ENCODE measurements at places on chromosomes 13 and 19. TPM values are rescaled to one million over a fixed set of nuclear protein-coding genes. Genes with fewer than 3 reads are reported as not detected.

CLEC17A gene
- not detected for total RNA-seq

CLDN10 gene
- not detected for total RNA-seq

ATP4A gene
- total RNA-seq = not detected

ZBTB32 gene
- 96.2 TPM for total RNA-seq

DNA sequence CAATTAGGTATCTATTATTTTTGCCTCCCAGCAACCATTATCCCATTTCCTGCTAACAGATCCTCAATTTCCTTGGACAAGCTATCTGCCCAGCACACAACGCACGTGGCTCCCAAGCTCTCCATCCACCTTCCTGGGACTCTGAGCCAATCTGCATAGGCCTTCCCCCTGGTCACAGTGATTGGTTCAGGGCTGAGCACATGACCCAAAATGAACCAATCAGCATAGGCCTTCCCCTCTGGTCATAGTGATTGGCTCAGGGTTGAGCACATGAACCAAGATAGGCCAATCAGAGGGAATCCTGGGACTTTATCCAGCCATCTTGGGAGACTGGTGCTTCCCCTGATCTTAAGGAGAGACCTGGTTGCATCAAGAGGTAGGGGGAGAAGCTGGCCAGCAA is 5.8 kb downstream of the CPAMD8 start:
- DNase-seq = no peak

GRCh38 chr19:14545716-14546082 is 16.3 kb downstream of the TECR start:
- DNase-seq = no peak

DNA sequence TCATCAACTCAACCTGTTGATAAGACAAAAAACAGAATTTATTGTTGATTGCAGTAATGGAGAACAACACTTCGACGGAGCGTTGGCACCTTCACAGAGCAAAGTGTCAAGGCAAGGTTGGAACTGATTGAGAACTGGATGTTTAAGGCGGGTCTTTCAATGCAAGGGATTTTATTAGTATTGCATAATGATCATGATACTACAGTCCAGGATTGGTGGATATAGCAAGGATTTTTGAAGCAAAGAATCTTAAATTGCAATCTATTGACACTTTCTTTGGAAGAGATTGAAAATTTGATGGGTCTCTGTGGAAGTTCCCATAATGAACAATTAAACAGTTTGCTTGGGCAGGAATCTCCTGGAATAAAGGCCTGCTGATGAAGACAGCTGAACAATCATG is 632 bp upstream of the ZNF235 start:
- DNase-seq = no peak

DNA sequence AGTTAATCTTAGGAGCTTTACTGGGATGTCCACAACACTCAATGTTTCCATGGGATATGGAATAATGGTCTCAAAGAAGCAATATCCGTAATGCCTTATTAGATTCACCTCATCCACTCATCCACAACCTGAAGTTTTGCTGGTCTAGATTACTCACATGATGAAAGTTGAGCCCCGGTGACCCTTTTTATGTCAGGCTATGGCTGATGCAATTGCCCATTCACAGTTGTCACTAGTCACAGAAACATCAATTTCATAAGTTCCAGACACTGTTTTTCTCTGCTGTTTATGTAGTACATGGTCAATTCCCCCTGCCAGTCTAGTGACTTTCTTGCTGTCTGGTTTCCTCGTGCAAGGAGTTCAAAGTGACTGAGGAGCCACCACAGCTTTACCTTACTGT is 491.2 kb upstream of the ATXN8OS start:
- no peak for DNase-seq

DNA sequence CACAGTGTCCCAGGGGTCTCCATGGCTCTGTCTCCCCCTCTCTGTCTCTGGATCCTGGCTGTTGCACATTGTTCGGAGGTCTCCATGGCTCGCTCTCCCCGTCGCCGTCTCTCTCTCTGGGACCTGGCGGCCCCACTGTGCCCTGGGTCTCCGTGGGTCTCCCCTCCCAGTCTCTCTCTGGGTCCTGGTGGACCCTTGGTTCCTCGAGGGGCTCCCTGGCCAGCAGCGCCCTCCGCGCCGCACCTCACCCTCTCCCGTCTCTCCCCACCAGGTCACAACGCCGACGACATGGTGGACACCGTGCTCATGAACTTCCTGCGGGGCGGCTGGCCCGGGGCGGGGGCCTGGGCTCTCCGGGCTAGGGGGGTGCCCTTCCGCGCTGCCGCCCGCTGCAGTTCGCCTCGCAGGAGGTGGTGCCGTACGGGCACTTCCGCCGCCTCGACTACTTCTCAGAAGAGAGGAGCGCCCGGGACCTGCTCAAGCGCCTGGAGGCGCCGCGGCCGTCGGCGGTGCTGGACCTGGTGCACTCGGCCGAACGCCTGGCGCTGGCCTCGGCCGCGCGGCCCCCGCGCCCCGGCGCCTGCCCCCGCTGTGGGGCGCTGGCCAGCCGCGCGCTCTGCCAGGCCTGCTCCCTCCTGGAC is 29.1 kb downstream of the SIGLEC5 start:
- no peak for DNase-seq

DNA sequence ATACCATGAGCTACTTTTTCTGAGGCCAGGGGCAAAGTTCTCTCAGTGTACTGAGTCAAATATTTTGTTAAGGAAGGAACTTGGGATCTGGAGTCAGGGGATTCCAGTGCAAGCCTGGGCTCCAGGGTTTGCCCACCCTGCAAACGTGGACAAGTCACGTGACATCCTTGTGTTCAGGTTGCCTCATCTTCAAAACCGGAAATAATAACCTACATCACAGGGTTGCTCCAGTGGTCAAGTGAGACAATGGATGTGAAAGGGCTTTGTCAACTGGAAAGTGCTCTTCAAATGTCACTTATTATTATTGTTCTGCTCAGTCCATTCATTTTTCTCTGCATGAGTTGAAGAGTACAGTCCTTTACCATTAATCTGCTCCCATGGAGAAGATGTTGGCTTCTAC is 414.9 kb downstream of the COG6 start:
- DNase-seq = no peak

DNA sequence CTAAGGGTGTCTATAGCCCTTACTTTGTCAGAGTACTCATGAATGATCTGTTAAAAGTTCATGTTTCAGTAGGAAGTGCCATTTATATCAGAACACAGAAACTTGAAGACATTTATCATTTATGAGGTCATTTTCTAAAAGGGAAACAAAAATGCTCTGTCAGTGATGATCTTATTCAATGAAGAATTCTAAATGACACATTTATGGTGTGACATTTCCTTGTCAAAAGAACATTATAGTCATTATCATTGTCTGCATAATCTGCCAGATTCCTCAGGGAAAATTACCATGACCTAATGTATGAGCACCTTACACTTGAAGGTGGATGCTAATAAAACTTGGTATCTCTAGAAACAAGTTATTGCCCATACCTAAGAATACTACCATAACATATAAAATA is 853.8 kb upstream of the SLITRK6 start:
- no peak for DNase-seq

DNA sequence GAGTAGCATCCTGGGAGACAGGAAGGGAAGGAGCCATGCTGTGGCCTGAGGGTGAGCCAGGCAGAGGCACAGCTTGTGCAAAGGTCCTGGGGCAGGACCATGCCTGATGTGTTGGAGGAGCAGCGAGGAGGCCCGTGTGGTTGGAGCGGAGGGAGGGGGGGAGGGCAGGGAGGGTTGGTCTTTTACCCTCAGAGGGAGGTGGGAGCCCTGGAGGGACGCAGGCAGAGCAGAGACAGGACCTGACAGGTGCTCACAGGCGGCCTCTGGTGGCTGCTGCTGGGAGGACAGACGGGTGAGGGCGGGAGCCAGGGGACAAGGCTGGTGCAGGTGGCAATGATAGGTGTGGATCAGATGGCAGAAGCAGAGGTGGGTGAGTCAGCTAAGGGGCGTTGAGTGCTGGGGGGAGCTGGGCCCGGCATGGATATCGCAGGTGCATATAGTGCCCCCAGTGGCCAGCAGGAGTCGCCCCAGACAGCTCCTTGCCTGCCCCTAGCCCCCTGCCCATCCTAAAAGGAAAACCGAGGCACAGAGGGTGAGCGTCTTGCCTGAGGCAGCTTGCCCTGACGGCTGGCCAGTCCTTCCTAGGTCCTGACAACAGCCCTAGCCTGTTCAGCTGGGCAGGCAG is 9.8 kb upstream of the GNA15 start:
- peak; percentile 68 for DNase-seq

GRCh38 chr19:6239871-6240676 is 39.7 kb downstream of the MLLT1 start:
- DNase-seq = no peak

DNA sequence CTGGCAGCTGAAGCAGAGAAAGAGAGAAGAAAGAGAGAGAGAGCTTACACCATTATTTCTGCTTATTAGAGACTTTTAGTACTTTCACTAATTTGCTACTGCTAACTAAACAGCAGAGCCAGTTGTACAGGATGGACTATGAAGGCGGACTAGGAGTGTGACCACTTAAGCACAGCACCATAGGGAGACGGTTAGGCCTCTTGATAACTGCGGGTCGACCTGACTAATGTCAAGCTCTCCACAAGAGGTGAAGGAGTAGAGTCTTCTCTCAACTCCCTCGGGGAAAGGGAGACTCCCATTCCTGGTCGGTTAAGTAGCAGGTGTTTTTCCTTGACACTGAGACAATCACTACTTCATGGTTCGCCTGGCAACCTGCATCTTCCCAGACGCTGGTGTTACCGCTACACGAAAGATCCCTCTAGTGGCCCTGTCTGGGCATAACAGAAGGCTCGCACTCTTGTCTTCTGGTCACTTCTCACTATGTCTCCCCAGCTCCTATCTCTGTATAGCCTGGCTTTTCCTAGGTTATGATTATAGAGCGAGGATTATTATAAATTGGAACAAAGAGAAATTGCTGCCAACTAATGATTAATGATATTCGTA is 5.3 kb upstream of the PSG7 start:
- no peak for DNase-seq

All from activated CD4-positive, alpha-beta memory T cell treated with anti-CD3 and anti-CD28 coated beads, Interleukin-2, amount 10 ng/mL, durations not matched to agents 7 days and 5 days (primary cell).